ENCODE measurements at places on chromosomes 3 and 15.

DNA sequence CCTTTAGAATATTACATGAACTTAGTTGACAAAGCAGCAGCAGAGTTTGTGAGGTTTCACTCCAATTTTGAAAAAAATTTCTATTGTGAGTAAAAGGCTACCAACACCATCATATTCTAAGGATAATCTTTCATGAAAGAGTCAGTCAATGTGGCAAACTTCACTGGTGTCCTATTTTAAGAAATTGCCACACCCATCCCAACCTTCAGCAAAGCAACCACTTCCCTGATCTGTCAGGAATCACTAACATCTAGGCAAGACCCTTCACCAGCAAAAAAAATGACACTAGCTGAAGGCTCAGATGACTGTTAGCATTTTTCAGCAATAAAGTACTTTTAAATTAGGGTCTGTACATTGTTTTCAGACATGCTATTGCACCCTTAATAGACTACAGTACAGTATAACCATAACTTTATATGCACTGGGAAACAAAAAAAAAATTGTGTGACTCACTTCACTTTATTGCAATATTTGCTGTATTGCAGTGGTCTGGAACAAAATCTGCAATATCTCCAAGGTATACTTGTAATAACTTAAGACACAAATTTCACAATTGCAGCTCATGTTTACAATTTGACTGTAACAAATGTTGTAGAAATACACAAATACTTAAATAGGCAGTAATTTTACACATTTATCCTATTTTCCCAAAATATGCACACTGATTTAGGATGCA is 38.9 kb upstream of the ALCAM start:
- DNase-seq: no peak

DNA sequence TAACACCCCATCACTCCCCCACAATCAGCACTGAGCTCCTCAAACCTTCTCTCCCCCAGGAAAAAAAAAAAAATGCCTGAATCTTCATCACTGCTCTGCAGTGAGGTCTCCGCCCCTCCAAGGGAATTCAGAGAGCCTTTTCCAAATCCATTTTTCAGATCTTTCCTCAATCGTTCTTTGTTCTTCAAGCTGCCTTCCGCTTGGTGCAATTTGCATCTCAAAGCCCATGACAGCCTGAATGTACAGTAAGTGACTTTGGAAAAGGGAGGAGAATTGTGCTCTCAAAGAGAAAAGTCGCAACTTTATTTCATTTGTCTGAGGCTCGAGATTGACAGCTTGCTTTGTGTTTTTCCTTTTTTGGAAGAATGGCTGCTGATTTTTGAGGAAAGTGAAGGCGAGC is 75.0 kb downstream of the CORO2B start:
- DNase-seq: no peak

- DNase-seq: no peak
These were observed 4.2 kb upstream of the PLOD2 start for GRCh38 chr3:146164971-146165769.

DNA sequence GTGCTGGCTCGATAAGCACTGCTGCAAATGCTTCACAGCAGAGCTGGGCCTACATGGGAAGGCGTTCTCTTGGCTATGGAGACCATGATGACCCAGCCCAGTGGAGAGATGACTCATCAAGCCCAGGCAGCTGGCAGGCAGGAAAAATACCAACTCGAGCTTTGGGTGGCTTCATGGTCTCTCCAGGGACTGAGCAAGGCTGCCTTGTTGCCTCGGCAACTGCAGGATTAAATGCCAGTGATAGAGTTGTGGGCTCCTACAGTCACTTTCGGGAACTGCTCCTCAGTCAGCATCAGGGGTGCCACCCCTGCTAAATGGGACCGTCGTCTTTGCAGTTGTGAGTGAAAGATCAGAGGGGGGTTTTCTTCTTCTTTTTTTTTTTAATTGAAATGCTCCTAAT is 54.6 kb upstream of the MYZAP start:
- DNase-seq: no peak
